ENCODE measurements at places on chromosomes 5 and 9. TPM values are rescaled to one million over a fixed set of nuclear protein-coding genes. Genes with fewer than 3 reads are reported as not detected.

- DNase-seq: peak; percentile 70
These were observed 55.8 kb upstream of the RANBP3L start for GRCh38 chr5:36357391-36357975.

NUTM2G gene
- total RNA-seq: not detected

GRCh38 chr9:124008694-124009530, 2.7 kb upstream of the LHX2 start:
- DNase-seq: no peak

EQTN gene
- total RNA-seq: not detected

DNA sequence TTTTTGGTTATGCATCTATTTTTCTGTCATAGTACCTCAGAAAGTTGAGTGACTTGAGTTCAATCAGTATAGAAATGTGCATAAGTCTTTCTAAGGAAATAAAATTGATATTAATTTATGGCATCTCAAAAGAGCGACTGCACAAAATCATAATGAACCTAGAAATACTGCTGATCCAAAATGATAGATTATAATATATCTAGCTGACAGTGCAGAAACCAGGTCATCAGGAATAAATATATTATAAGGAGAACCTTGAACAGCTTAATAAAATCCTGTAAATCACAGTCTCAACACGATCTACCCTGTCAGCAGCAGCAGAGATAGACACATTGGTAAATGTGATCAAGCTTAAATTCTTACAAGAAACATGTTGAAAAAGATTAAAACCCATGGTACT, 1106.6 kb upstream of the CDH18 start:
- no peak for DNase-seq

TAL2 gene
- not detected for total RNA-seq

C9 gene
- total RNA-seq: not detected

DNA sequence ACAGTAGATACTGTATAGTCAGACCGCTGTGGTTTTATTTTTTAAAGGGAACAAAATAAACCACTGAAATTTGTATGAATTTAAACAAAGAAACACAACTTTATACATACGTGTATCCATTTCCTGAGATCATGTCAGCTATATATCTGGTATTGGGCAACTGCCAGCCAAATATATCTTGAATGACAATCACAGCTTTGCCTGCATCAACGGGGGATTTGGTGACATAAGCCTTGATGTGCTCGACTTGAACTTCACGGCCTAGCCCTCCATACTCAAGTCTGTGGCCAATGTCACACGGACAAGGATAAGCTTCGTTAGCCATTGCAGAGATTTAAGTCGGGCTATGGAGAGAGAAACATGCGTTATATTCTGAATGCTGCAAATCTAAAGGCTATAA, 17.3 kb downstream of the CMBL start:
- DNase-seq: no peak

ABLIM3 gene
- 54.2 TPM for total RNA-seq

GRCh38 chr9:133347515-133347984, 381 bp downstream of the MED22 start:
- DNase-seq: peak; percentile 48

FGFR4 gene
- 52.0 TPM for total RNA-seq

DNA sequence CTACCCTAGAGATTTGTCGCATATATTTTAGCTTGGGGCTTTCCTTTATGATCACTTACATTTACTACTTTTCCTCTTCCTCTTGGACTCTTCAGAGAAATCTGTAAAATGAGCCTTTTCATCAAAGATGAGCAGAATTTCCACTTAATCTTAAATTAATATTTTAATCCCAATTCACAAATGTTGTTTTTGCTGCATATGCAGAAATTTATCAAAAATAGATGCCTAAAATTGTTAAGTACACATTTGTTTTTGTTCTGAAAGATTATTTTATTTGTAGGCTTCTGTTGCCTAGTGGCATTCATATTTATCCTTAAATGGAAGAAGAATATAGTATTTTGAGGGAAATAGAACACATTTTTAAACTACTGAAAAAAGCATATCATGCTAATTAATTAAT, 168.6 kb downstream of the CDH9 start:
- no peak for DNase-seq

DNA sequence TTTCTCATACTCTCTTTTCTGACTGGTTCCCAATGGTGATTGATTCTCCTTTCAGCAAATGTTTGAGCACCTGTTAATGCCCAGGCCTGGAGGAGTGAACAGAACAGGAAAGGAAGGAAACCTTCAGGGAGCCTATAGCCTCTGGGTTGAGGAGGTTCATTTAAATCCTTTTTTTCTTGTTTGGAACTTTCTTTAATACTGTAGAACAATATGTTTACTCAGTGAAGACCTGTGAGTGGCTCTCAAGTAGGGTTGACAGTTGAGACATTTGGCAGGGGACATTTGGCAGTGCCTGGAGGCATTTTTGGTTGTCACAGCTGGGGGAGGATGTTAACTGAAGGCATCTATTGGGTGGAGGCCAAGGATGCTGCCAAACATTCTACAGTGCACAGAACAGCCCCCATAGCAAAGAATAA, 6.1 kb upstream of the FAM120AOS start:
- no peak for DNase-seq

GRCh38 chr5:137600721-137601360, 101.7 kb upstream of the SPOCK1 start:
- DNase-seq: no peak

DNA sequence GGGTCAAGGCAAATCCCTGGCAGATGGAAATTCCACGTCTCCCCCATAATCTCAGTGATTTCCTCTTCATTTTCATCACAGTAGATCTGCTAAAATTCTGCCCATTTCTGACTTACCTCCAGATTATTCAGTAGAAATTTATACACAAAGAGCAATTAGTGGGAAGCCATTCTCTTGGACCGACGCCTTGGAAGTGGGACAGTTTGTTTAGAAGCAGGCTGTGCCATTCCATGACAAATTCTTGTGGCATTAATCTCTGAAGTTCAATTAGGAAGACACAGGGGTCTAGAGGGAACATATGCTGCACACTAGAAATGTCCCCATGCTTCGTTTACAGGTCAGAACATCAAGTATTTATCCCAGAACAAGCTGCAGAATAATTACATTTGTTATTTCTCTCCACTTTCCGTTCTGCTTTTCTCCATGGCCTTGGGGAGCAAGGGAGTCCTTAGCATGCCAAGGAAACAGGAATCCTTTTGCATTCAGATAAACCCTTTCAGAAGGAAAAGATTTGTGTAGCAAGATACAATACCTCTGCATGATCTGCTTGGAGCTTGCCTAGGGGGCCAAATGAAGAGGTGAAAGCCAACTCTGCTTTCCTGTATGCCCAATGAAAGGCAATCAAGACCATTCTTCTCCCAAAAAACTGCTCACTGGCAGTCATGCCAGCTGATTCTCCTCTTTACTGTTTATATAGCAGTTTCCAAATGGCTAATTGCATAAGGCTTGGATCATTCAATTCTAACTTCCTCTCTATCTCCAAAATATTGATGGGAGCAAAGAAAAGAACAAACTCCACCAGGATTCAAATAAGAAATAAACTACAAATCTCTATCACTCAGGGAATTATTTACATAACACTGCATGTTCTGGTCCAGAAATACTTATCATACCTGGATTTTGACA, 2.5 kb upstream of the PRKACG start:
- DNase-seq: no peak

GRCh38 chr9:31302620-31303418, 1081.6 kb upstream of the ACO1 start:
- no peak for DNase-seq

KCTD16 gene
- 0.63 TPM for total RNA-seq

DNA sequence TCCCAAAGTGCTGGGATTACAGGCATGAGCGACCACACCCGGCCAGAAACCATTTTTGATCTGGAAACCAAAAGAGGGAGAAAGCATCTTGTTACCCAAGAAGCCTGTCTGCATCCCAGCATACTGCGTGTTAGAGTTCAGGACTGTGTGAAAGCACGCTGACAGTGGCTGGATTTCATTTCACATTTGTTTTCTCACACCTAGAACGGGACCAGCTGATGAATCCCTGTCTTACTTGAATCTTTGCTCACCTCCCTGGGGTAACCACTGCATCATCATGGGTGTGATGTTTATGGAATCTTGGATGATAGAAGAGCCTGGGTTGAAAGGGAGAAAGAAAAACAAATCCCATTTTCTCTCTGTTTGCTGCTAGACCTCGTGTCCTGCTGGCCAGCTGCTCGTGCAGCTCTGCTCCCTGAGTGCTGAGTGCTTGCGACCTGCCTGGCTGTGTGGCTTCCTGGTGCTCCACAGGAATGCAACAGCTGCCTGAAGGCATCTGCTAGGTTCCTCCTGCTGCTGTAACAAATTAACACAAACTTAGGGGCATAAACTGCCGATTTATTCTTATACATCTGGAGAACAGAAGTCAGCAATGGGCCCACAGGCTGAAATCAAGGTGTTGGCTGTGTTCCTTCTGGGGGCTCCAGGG, 378.3 kb upstream of the DAP start:
- DNase-seq: no peak

DNA sequence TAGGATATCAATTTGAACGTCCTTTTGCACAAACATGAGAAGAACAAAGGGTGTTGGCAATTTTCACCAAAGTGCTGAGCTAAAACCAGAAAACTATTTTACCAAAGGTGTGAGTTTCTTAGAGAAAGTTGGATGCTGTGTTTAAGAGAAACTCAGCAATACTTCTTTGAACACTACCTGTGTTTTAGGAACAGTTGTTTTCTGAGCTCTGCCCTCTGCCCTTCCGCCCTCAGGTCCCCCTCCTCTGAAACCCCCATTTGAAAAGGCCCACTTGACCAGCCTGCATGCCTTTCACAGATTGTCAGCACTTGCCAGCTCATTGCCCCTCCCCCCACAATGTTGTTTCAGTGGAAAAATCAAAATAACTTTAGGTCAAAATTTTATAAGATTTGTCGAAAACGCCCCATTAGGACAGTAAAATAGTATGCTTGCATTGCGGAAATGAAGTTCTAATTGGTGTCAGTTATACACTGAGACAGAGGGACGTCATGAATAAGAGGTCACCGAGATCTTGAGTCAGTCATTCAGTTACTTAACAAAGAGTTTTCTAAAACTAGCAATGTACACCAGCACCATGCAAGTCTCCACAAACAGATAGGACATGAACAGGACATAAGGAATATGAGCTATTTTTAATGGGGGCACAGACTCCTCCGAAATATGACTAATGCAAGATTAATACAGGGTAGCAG, 61.9 kb upstream of the IL7R start:
- no peak for DNase-seq

GRCh38 chr5:23389291-23390101, 117.9 kb upstream of the PRDM9 start:
- DNase-seq: peak; percentile 95

- DNase-seq: no peak
These were observed 186.7 kb downstream of the COMMD10 start for GRCh38 chr5:116271446-116272025.

BRD3OS gene
- total RNA-seq: 20.7 TPM

SYNPO gene
- total RNA-seq: 10.3 TPM

SLC25A46 gene
- total RNA-seq: 44.4 TPM

FCN2 gene
- total RNA-seq: not detected

GRCh38 chr9:86424251-86424891, 70.2 kb upstream of the TUT7 start:
- DNase-seq: no peak

DENND1A gene
- total RNA-seq: 17.4 TPM

- peak; percentile 39 for DNase-seq
These were observed 2.8 kb downstream of the CDH6 start for GRCh38 chr5:31196309-31196708.

- no peak for DNase-seq
These were observed 1131.6 kb downstream of the DTWD2 start for GRCh38 chr5:117856713-117857112.

RETREG1 gene
- 6.8 TPM for total RNA-seq

DNA sequence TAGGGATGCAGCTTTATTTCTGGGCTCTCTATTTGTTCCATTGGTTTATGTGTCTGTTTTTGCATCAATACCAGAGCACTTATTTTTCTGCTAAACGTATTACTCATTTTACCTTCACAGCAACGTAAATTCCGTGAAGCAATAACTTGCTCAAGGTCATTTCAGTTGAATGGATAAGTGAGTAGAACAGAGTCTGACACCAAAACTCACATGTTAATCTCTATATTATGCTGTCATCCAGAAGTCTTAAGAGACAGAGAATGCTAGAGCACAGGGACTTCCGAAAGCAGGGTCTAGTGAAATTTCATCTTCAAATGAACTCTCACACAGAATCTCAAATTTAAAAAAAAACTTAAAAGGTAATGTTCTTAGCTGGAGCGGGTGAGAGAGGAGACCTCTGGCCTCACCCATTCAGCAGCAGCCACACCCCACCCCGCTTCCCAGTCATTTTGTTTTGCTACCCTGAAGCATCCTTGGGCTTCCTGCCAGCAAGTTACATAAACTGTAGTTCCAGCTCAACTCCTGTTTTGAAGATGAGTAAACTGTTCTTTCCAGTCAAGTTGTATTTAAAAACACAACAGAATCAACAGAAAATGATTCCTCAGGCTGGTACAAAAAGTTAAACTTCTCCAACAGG, 69.3 kb downstream of the TRIM36 start:
- no peak for DNase-seq

CAVIN4 gene
- total RNA-seq: 1.3 TPM

DNA sequence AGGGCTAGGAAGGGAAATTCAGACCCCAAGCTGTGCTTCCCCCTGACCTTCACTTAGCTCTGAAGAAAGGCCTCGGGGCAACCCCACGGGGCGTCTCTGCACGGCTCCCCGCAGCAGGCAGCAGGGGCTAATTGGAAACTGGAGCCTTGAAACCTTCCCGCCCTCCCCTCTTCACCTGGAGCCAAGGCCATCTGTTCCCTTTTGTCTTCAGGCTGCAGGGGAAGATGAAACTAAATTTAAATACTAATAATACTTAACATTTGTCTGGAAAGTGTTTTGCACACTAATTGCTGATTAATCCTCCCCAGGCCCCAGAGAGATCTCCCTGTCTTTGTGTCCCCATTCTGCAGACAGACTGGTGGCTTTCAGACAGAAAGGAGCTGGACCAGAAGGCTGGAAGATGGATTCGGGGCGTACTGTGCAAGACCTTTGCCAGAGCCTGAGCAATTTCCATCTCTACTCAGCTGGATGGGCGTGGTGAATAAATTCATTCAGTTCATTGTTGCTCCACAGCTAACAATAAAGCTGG, 34.1 kb upstream of the CPLX2 start:
- no peak for DNase-seq

DNA sequence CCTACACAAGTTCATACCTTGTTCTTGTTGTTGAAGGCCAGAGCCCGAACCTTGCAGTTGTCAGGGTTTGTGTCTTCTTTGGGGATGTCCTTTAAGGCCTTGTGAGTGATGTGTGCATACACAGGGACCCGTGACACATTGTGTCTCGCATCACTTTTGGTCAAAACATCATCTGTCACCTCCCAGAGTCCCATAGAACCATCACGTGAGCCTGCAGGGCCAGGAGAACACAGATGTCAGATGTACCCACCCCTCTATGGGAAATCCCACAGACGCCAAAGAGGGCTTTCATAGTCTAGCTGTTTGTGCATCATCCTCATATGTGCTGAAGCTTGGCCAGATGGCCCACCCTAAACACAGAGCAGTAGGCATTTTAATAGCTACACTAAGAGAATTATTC, 28.2 kb downstream of the DCAF12 start:
- DNase-seq: no peak

Data from lung (tissue), 17 donors.